Neural crest cell (in vitro differentiated cells): ENCODE measurements at places on chromosomes 1 and 21. TPM values are rescaled to one million over a fixed set of nuclear protein-coding genes. Genes with fewer than 3 reads are reported as not detected.
A peak's percentile ranks its signal among the peaks of the same experiment; 100 is the strongest.

- no peak for DNase-seq
Observed at GRCh38 chr1:44409757-44410156, 4.7 kb downstream of the RNF220 start.

GRCh38 chr1:54227891-54228310 is 27.9 kb downstream of the MRPL37 start:
- DNase-seq = no peak

- DNase-seq = no peak
Observed at GRCh38 chr1:27339213-27339612, 2.6 kb upstream of the SYTL1 start.

- no peak for DNase-seq
Observed at GRCh38 chr21:38787461-38788274, 18.1 kb upstream of the ETS2 start.

GRCh38 chr1:34983700-34984355 is 1.3 kb downstream of the TMEM35B start:
- no peak for DNase-seq

DNA sequence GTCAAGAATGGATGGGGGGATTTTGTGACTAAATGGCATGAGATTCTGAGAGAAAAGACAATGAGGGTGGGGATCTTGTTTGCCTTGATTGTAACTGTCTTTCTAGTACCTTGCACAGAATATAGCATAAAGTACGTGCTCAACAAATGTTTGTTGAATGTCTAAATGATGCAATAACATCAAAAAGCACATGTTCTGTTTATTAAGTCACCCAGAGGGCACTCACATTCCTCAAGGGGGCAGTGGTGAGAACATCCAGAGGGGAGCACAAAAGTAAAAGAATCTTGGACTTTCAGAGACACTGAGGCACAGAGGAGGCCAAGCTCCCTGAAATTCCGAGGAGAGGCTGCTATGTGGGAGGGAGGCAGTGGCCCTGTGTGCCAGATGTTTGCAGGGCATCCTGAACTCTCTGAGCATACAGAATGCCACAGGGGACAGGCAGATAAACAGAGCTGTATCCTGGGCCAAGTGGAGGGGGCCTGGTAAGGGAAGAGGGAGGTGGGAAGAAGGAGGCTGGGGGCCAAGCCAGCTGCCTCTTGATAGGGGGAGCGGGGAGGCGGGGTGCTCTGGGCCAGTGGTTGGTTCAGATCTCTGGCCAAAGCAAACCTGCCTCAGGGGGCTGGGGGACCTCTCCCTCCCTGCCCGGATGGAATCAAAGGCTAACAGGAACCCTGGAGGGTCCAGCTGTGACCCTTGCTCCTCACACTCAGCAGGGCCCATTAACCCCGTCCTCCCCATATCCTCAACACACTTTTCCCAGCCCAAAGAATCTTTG is 6.5 kb upstream of the ATP1A2 start:
- DNase-seq = peak; percentile 57

The DCST1 gene
- not detected in 2 replicates for total RNA-seq

The APH1A gene
- 142 and 145 TPM in 2 replicates for total RNA-seq
